ENCODE measurements at places on chromosomes 5 and 9.

- no peak for DNase-seq
These were observed 37.1 kb downstream of the FBXW11 start for GRCh38 chr5:171969288-171969880.

DNA sequence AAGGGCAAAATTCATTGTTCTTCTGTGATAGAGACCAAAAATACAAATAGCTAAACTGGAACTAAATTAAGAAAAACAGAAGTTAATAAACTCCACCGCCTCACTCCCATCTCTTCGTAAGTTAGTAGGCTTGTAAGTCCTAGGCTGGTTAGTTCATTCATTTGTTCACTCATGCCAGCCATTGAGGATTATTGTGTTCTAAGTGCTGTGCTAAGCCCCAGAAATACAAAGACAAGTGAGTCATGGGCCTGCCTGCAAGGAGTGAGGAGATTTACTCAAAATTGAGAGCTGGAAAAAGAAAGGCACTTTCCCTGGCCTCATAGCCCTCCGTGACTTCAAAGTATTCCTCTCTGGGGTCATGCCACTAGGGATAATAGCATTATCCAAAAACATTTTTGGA, 8.5 kb downstream of the DOCK8 start:
- DNase-seq = no peak

- no peak for DNase-seq
These were observed 45.3 kb downstream of the FBXW11 start for GRCh38 chr5:171961117-171961516.

GRCh38 chr5:143980506-143980905, 168.5 kb downstream of the HMHB1 start:
- DNase-seq = no peak

GRCh38 chr9:14400658-14400995, 86.7 kb upstream of the NFIB start:
- no peak for DNase-seq

GRCh38 chr5:140111011-140111858, 2.7 kb upstream of the PURA start:
- DNase-seq = no peak

- no peak for DNase-seq
These were observed 61.8 kb upstream of the PRDM9 start for GRCh38 chr5:23445573-23445972.

DNA sequence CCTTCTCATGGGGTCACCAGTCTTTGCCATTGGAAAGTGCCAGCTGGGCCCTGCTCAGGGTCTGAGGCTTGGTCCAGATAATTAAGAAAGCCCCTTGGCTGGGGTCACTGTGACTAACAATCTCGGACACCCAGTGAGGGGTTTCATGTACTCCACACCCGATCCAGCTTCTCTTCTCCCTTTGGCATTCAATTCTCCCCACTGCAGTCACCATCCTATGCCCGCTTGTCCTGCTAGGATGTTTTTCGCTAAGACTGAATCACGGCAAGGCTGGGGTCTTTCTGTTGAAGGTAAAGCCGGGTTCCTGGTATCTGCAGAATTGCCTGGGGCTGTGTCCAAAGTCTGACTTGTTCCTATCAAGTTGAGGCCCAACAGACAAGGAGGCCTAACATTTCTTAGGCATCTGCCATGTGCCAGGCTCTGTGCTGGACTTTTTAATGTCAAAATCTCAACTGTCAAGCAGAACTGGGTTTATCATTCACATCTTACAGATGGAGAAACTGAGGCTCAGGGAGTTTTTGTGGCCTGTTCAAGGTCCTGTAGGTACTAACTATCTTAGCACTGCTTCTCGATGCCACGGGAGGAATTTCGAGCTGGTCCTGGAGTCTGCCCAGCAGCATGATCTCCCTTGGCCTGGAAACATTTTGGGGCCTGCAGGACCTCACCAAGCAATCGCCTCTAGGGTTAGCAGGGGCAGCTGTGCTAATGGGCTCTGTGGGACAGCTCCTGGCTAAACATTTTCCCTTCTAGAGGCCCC, 142.0 kb upstream of the ALDH1B1 start:
- DNase-seq = no peak

- no peak for DNase-seq
These were observed 51.7 kb downstream of the SLC12A2 start for GRCh38 chr5:128135286-128135685.

- DNase-seq = no peak
These were observed 1.3 kb upstream of the LURAP1L start for GRCh38 chr9:12773562-12773961.

GRCh38 chr5:68456756-68457217, 241.2 kb downstream of the PIK3R1 start:
- DNase-seq = no peak

- DNase-seq = no peak
These were observed 138.2 kb upstream of the ARRDC3 start for GRCh38 chr5:91521334-91521733.

GRCh38 chr9:97923529-97924108, 1.3 kb upstream of the TRMO start:
- peak; percentile 13 for DNase-seq

DNA sequence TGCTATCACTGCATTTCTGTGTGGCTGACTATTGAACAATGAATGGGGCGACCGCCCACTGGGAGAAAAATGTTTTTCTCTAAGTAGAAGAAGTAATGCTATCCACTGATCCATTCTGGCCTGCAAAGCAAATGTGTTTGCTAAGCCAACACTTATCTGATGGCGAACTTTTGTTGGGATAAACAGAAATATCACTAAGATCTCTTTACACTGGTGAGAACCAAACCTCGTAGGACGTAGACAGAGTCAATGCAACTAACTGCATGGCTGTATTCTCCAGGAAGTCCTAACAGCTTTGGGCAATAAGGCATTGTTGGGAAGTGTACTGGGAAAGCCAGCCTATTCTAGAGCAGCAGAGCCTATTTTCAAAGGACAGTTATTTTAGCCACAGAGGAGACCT, 77.7 kb downstream of the ANKH start:
- no peak for DNase-seq

- no peak for DNase-seq
These were observed 228.8 kb downstream of the NR2F1-AS1 start for GRCh38 chr5:93352186-93352585.

DNA sequence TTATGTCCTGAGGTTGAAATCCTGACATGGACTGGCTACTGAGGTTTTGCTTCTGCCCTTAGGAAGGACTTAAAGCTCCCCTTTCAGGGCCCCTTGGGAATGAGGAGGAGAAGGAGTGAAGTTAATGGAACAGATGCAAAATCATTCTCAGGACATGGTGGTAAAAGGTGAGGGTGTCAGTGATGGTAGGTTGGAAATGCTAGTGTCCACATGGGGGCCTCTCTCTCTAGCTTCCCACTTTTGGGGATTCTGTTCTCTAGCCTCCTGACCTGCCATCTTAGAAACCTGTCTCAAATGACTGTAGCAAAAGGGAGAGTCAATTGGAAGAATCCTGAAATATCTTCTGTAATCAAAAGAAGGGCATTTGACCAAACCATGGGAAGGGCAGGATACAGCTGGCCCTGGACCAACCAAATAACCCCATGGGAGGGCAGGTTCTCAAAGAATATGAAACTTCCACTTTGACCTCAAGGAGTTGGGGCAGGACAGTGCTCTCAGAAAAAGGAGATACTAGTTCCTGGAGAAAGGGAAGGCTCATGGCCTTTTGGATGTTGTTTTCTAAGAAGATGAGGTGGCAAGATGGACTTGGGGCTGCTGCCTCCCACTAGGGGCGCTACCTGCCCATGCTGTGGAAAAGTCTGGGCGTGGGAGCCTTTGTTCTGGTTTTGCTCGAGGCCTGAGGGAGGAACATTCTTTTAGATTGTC, 21.2 kb upstream of the MLANA start:
- DNase-seq = peak; percentile 34

- DNase-seq = no peak
These were observed 112.0 kb upstream of the CTNND2 start for GRCh38 chr5:12016159-12016746.

DNA sequence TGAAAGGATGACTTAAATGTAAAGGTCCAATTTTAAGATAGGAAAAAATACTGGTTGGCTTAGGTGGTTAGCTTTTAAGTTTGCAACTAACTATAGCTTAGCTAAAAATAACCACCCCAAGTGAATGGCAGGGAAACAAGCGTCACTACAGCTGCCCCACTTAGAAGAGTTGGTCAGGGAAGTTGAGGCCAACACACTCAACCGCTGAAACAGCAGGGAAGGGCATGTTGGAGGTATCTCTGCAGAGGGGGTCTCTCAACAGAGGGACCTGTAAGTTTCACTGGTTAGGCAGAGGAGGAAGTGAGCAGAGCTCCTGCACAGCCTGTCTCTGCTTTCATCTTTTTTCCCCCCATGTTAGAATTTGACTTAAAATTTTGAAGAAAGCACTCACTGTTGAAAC, 75.3 kb downstream of the LHFPL2 start:
- DNase-seq = no peak

GRCh38 chr5:56377573-56377972, 144.4 kb upstream of the ANKRD55 start:
- DNase-seq = no peak

GRCh38 chr5:173464813-173465212, 136.6 kb upstream of the STC2 start:
- DNase-seq = no peak

GRCh38 chr5:54912021-54912420, 73.4 kb downstream of the ESM1 start:
- no peak for DNase-seq

DNA sequence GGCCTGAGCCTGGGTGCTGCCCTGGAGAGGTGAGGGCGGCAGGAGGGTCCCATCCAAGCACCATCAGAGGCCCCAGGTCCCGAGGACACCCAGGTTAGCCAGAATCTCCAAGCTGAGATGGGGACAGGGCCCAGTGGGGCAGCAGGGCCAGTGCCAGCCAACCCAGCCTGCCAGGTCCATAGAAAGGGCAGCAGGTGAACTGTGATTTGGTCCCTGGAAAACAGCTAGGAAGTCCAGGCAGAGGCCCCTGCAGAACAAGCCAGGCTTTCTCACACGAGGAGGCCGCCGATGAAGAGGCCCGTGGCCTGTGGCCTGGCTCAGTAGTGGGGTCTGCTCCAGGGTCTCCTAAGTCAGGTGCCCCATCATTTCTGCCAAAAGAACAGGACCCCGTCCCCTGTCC, 2.0 kb downstream of the AGPAT2 start:
- DNase-seq = no peak

DNA sequence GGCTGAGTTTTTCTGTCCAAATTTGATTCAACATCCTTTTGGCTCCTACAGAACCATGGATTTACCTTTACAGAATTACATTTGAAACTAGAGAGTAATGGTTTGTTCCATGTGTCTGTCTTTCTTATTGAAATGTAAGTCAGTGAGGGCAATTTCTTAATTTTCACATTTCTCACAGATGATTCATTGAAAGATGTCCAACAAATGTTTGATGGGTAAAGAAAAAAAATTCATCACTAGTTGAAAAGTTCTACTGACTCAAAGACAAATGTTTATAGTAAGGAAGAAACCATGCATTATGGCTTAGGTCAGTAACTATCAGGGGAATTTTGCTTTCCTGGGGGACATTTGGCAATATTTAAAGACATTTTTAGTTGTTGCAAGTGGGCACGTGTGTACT, 131.6 kb upstream of the TRPM3 start:
- no peak for DNase-seq

GRCh38 chr5:169181814-169182213, 119.1 kb downstream of the SLIT3 start:
- no peak for DNase-seq

- DNase-seq = no peak
These were observed 210.5 kb downstream of the KDM4C start for GRCh38 chr9:6968271-6968670.

- no peak for DNase-seq
These were observed 46.3 kb downstream of the DENND1A start for GRCh38 chr9:123883634-123884033.

DNA sequence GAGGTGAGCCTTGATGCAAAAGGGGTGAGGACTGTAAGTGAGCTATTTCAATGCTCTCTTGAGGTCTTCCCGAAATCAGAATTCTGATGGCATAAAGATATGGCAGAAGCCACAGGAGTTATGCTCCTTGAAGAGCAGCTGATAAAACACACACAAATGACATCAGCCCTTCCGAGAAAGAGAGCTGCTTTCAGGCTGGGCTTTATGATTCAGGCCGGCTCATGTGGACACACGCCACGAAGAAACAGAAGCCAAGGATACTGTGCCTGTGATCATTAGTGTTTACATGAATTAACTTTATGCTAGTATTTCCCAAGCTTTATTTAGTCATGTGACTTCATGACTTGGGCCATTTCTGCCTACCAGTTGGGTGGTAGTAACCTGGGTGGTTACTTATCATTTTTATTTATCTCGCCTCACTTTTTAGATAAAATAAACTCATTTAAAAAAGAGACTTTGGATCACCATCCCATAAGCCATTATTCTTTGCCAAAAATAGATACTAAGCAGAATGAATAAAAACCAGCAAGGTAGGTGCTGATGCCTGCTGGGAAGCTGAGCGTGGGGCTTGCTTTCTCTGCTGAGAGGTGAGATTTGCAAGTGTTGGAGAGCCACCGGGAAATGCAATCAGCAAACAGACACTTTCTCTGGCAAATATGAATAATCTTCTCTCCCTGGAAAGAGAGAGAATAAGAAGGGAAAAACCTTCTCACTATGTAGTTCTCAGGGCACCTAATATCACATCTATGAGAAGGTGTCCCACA, 73.0 kb upstream of the SLC25A51 start:
- DNase-seq = no peak

GRCh38 chr9:131732061-131732526, 7.8 kb downstream of the RAPGEF1 start:
- no peak for DNase-seq

- no peak for DNase-seq
These were observed 208.6 kb upstream of the RGMB start for GRCh38 chr5:98564836-98565235.

DNA sequence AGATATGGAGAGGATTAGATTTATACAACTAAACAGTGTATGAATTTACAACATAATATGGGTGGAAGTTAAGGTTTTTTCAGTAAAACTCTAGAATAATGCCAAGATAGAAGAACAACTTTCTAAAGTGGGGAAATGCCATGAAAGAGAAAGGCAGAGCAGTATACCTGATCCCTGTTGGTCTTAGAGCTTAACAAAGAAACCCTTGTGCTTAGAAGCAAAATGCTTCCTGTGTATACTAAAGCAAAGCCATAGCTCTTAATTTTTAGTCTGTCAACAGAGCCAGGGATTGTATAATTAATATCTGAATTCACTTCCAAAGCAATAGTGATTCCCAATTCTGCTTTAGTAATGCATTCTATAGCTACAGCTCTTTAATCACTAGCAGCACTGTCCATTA, 14.4 kb downstream of the C9orf85 start:
- no peak for DNase-seq

DNA sequence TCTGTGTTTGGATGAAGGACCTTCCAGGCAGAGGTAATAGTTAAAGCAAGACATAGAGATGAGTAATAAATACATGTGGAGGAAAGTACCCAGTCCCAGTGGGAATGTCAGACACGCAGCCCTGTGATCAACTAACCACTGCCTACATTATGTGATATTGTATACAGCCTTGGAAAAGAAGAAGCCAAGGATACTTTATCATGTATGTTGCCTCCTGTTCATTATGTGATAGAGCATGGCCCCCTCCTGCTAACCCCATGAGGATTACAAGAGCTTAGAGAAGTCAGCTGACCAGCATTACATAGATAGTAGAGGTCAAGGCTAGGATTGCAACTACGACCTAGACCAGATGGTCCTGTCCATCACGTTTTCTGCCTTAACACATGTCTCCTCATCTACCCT, 497.0 kb upstream of the TNC start:
- no peak for DNase-seq
